ENCODE measurements at places on chromosomes 12 and 14.

- peak; percentile 48 for DNase-seq
These were observed 6.6 kb downstream of the TSPAN19 start for GRCh38 chr12:85029456-85029855.

DNA sequence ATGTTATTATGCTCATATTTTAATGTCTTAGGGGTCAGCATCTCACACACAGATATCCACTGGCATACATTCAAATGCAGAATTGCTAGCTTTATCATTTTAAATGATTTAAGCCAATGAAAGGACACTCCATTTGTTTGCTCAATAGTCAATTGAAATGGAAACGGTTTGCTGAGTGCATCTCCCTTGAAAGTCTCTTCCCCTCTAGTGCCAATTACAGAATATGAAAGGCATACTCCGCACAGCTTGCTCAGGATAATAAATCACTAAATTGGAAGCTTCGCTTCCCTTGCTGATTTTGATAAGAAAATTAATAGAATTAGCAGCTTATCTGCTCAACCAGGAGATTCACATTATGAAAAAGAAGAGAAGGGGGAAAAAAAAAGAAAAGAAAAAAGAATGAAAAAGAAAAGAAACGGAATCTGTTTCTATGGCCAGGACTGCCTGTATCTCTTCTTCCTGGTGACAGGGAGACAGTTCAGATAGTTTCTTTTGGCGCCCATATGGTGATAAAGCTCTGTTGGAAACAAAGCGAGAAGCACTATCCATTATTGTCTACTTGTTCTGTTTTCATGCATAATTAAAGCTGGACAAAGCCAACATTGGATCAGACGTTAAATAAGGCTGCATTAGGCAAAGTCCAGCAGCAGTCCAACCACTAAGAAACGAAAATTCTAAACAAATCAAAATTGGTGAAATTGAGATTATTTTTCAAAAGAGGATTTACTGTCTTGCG is 225.0 kb downstream of the GXYLT1 start:
- DNase-seq = no peak

GRCh38 chr12:104720339-104721038 is 237.6 kb downstream of the SLC41A2 start:
- DNase-seq = no peak

DNA sequence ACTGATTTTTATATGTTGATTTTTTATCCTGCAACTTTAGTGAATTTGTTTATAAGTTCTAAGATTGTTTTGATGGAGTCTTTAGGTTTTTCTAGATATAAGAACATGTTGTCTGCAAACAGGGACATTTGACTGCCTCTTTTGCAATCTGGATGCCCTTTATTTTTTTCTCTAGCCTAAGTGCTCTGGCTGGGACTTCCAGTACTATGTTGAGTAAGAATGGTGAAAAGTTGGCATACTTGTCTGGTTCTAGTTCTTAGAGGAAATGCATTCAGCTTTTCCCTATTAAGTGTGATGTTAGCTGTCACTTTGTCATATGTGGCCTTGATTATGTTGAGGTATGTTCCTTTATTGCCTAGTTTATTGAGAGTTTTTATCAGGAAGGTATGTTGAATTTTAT is 68.1 kb downstream of the ERC1 start:
- no peak for DNase-seq

- DNase-seq = no peak
These were observed 1.2 kb downstream of the TSPAN31 start for GRCh38 chr12:57746025-57746424.

DNA sequence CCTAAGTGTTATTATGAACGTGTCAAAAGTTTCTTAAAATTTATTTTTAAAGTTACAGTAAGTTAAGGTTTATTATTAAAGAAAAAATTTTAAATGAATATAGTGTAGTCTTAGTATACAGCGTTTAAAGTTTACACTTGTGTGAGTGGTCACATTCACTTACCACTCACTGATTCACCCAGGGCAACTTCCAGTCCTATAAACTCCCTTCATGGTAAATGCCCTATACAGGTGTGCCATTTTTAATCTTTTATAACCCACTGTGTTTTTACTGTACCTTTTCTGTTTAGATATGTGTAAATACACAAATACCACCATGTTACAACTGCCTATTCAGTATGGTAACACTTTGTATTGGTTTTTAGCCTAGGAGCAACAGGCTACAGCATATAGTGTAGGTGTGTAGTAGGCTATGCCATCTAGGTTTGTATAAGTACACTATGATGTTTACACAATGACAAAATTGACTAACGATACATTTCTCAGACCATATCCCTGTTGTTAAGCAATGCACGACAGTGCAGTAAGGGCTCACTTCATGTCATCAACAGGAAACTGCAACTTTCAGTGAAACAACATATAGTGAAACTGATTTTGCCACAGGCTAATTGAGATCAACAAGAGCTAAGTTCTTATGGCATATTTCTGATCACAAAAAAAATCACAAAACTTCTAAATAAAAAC is 112.0 kb upstream of the TMCC3 start:
- no peak for DNase-seq

GRCh38 chr12:16175840-16176239 is 101.6 kb downstream of the SLC15A5 start:
- no peak for DNase-seq

- no peak for DNase-seq
These were observed 22.3 kb downstream of the FBLN5 start for GRCh38 chr14:91925001-91925726.

DNA sequence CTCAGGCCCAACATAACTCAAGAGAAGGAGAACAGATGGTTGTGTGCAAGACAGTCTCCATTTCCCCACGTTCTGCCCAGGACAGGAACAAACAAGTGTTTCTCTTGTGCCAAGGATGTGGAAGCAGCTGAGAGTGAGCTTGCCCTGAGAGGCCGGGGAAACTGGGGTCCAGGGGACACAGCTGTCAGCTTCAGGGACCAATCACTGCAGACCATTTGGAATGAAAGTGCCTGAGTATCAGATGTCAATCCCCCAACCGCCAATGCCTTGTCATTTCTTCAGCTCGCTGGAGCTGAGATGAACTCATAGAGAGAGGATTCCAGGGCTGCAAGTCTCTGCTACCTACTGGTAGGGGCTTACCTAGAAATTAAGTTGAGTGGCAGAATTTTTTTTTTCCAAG is 71.9 kb upstream of the METAP2 start:
- no peak for DNase-seq

DNA sequence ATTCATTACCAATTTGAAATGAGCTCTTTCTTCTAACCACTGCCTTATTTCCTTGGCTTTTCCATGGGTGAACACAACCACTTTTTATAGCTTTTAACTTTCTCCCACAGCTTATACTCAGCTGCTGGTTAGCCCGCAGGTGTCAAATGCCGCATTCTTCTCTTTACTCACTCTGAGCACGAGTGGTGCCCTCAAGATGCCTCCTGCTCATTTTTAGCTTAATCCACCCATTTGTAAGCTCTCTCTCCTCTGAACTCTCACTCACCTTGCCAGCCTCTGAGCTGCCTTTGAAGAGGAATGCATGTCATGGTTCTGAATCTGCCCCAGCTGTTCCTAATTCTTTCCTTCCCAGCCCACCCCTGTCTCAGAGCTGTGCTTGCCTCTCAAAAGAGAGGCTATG is 449.4 kb upstream of the PRICKLE1 start:
- no peak for DNase-seq

DNA sequence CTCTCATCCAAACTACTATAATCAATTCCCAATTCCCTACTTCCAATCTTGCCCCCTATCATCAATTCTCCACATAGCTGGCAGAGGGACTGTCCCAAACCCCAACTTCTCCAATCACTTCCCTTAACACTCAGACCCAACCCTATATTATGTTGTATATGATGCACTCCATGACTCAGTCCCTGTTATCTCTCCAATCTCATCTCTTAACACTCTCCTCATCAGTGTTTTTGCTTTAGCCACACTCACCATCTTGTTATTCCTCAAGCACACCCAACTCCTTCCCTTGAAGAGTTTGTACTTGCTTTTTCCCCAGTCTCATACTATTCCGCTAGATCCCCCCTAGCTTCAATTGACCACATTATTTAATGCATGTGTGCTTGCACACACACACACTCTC is 4.9 kb downstream of the RHOJ start:
- no peak for DNase-seq

- DNase-seq = no peak
These were observed 9.9 kb downstream of the DIP2B start for GRCh38 chr12:50514526-50515276.

DNA sequence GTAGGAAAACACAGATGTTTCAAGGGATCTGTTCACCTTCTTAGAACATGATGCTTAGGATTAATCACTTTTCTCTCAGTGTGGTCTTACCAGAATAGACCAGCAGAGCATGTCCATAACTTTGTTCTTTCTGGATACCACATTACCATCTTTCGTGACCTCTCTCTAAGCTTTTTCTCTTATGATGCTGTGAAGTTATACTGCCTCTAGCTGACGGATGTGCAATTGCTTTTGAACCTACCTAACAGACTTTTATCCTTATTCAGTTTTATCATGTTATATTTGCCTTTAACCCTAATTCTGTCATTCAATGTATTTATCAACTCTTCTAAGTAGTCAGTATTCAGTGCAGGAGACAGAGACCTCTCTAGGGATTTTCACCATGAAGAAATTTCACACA is 246.7 kb downstream of the DACT1 start:
- DNase-seq = no peak

DNA sequence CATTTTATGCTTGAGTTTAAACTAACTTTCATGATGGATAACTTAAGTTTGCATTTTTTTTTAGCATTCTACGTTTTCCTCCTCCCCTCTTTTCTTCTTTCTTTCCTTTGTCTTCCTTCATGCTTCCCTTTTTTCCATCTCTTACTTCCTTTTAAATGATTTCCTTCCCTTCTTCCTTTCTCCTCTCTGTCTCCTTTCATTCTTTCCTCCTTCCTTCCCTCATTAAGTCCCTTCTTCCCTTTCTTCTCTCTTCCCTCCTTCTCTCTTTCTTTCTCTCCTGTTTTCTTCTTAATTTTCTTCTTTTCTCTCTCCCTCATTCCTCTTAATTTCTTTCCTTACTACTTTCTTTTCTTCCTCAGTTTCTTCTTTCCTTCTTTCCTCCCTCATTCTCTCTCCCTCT is 376.0 kb downstream of the LRIG3 start:
- DNase-seq = no peak

DNA sequence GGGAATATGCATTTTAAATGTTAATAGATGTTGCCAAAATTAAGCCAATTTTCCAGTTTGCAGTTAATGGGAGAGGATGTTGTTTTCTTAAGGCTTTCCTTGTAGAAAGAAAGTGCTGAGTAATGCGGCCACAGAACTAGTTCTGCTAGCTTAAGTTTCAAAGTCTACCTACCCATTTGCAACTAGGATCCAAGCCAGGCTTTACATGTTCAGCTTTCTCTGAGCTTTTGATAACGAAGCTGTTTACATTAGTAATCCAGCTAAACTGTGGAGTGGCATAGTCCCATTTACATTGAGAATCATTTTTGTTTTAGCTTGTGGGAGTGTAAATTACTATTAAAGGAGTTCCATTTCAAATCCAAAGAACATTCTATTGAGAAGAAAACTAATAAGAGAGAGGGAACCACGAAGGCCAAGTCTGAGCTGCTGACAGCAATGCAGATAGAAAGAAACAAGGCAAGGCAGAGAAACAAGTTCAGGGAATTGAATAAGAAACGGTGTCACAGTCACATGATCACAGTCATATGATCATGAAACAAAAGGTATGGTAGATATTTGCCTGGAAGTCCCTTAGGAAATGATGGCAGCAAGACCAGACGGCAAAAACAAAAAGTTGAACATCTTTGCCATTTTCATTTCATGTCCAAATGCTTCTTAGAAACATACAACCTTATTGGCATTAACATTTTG is 274.9 kb downstream of the PAWR start:
- DNase-seq = no peak

- no peak for DNase-seq
These were observed 536 bp upstream of the TUNAR start for GRCh38 chr14:95875831-95876760.

DNA sequence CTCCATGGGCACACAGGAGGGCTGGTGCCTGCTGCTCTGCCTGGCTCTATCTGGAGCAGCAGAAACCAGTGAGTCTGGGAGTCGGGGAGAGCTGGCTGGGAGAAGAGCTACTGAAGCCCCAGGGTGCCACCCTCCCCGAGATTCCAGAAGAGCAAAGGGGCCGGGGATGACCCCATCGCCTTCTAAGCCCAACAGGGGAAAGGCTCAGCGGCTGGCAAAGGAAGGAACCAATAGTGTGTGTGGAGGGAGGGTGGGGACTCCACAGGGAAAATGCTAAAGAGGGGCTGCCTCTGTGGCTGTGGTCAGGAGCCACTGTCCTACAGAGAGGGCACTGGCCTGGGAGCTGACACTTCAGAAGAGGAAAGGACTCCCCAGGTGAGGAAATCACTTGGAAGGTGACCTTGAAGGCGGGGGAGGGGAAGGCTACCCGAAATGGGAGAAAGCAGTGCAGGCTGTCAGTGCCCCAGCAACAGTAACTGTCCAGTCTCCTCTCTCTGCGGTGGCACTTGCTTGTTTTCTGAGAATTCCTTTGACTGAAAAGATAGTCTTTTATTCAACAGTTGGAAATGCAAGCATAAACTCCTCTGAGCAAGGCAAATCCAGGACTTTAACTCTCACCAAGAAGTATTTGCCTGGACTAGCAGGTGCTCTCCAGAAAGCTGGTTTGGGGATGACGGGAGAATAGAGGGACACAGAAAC is 552 bp downstream of the TAPBPL start:
- no peak for DNase-seq

- DNase-seq = no peak
These were observed 54.6 kb downstream of the TRAFD1 start for GRCh38 chr12:112179916-112180315.

DNA sequence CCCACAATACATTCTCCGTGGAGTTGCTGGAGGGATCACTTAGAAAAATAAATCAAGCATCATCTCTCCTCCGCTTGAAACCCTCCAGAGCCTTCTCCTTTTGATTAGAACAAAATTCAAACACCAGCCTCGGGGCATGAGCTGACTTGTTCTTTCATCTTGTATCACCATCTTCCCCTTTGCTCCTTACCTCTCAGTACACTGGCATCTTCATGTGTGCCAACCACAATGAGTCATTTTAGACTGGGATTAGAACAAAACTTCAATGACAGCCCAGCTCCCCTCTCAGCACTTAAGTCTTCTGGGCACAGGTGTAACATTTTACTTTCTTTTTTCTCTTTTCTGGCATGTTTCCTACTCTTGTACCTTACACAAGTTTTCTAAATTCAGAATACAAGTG is 1159.2 kb upstream of the TMEM132C start:
- DNase-seq = no peak

GRCh38 chr14:63088865-63089264 is 43.6 kb upstream of the KCNH5 start:
- DNase-seq = no peak

DNA sequence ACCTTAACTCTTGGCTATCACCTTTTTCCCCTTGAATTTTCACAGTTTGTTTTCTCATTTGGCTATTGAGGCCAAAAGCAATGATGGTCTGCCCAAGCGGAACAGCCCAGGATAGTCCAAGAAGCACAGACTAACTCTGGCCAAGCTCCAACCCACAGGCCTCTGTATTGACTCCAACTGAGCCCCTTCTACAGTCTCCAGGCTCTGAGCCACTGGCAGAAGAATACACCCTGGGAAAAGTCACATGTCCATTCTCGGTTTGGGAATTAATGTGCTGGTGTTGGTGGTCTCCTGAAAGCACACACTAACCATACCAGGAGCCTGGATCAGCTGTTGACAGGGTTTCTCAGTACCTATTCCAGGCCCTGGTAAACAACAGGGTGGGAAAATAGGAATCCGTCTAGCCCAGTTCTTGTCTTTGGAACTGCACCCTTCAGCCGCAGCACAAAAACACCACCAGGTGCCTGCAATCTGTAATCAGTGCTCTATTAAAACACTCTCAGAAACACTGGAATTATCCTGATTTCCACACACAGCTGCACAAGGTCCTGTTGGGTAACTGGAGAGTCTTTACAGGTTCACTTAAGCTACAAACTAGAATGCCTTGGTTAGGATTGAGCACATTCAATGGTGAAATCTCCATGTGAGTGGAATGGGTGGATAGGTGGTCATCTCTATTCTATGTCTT is 63.6 kb downstream of the STXBP6 start:
- no peak for DNase-seq
